ENCODE measurements at places on chromosomes 2 and 18. TPM values are rescaled to one million over a fixed set of nuclear protein-coding genes. Genes with fewer than 3 reads are reported as not detected.
A peak's percentile ranks its signal among the peaks of the same experiment; 100 is the strongest.

DNA sequence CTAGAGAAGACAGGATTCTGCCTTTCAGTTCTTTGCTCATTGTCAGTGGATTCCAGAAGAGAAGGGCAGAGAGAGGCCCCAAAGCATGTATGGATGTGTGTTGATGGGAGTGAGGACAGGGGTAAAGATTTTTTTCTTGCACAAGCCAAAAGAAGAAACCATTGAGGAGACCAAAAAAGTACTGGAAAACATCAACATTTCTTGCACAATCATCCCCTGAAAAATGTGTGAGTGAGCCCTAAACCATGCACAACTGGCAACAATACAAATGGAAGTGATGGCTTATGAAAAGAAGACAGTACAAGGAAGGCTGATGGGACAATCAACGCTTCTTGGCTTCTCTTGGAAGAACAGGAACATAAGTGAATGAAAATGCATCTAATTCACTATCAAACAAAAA lies 5.6 kb upstream of the SMAD7 start:
- no peak for DNase-seq

DNA sequence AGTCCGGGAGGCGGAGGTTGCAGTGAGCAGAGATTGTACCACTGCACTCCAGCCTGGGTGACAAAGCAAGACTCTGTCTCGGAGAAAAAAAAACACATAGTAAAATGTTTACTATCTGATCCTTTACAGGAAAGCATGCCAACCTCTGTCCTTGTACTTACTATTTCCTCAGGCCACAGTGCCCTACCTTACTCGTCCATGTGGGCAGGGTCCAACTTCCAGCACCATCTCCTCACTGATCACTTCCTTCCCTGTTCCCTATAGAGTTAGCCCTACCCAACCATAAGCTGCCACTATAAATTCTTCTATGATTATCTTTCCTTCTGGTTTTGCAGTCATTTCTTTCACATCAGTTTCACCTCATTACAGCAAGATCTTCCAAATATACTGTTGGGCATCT lies 136.2 kb downstream of the MYO5B start:
- DNase-seq, result no peak

The COX7A2L gene
- total RNA-seq, result 140 TPM

The LIMS4 gene
- total RNA-seq, result 1.1 TPM

The MOCOS gene
- total RNA-seq, result 1.2 TPM

The HADHA gene
- total RNA-seq, result 108 TPM

The CRYGD gene
- not detected for total RNA-seq

DNA sequence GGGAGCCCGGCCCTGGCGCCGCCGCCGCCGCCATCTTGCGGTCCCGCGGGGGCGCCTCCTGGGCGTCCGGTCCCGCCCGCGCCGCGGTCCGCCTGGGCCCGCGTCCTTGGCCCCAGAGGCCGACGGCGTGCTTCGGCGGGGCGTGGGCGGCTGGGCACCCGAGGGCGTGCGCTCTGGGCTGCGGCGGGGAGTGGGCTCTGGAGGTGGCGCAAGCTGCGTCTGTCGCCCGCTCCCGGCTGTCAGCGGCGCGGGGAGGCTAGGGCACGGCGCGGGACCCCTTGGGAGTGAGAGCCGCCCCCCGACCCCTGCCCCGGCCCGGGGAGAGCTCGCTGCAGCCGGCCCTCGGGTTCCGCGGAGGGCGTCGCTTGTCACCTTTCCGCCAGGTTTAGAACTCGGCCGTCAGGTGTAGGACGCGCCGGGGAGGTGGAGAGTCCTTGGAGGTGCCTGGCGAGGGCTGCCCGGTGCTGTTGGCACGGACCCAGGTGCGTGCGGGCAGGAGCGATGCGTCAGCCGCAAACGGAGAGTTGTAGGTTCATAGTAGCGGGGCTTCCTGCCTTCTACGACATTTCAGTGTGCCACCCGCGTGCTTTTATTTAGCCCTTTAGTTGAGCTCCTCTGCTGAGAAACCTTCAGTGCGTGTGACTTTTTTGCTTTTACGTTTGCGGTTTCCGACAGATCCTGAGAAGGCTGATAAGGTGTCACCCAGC lies 921 bp downstream of the VAPA start:
- peak; percentile 90 for DNase-seq

GRCh38 chr2:198630384-198630783 lies 826.0 kb downstream of the PLCL1 start:
- no peak for DNase-seq

GRCh38 chr2:39942950-39943349 lies 163.9 kb upstream of the THUMPD2 start:
- DNase-seq, result no peak

Measured in activated T-cell treated with anti-CD3 and anti-CD28 coated beads, Interleukin-2, amount 50 U/mL, for 72 hours (primary cell).